ENCODE measurements at places on chromosomes 11 and 22.

DNA sequence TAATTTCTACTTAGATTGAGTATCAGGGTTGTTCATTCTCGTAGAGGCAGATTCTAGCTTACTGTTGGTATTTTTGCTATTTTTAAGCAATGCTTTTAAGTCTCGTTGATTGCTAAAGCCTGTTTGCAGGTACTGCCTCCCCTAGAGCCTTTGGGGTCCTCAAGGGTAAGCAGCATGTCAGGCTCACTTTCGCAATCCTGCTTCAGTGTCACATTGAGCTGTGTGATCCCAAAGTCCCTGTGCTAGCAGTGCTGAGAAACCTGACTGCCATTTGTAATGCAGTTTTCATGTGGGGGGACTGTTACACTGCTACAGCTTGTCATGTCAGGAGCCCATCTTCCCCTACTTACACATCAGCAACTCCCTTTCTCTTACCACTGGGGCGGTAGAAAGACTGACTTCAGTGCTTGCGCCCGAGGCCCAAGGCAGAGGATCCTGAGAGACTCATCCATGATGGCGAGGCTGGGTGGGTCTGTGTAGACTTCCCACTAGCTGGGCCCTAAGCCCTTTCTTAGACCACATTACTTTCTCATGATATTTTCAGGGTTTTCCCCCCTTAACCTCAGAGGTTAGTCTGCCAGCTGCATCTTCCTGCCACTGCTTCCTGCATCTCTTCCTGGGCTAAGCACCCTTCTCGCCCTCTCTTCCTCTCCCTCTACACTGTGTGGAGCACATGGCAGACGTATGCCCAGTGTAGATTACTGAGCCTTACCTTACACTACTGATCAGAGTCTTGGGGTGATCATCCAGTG is 40.8 kb upstream of the ST14 start:
- no peak for DNase-seq

GRCh38 chr11:43419460-43419859 is 60.7 kb downstream of the TTC17 start:
- peak; percentile 6 for DNase-seq

DNA sequence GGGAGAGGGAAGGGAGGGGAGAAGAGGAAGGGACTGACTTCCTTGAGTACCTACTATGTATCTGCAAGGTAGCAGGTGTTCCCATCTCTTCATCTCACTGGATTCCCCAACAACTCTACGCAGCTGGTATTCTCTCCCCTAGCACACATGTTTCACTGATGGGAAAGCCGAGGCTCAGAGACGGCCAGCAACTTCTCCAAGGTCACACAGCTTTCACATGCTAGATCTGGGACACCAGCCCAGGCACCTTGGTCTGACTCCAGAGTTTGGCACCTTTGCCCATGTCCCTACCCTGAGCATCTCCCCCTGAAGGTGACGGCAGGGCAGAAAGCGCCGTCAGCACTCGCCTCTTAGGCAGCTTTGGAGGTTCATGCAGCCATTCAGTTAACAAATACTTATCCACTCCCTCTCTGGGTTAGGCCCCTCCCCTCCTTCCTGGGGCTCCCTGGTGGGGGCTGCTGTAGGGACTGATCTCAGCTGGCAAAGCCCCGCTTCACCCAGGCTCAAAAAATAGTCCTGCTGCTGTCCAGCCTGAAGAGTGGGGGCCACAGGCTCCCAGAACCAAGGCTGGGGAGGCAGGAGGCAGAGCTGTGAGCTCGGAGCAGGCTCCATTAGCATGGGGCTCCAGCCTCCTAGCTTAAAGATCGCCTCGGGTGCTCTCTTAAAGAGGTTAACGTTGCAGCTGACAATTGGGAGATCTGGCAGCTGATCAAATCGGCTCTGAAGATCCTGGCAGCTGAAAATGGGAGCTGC is 79.4 kb downstream of the IGLL1 start:
- DNase-seq: no peak

GRCh38 chr11:87031433-87032170 is 6.1 kb upstream of the TMEM135 start:
- no peak for DNase-seq

DNA sequence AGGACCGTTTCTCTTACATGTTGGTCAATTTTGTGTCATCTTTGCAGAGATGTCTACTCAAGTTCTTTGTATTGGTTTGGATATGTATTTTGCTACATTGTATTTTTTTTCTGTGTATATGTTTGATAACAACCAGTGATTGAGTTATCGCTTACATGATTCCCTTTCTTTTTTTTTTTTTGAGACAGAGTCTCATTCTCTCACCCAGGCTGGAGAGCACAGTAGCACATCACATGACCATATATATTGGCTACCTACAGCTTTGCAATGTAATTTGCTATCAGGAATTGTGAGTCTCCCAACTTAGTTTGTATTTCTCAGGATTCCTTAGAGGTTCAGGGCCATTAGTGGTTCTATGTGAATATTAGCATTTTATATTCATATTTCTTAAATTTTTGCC is 59.5 kb downstream of the LRRC74B start:
- DNase-seq: no peak

- DNase-seq: no peak
Observed at GRCh38 chr11:25247336-25247735, 750.5 kb downstream of the LUZP2 start.

- DNase-seq: no peak
Observed at GRCh38 chr11:102240502-102240901, 76.8 kb upstream of the BIRC3 start.

GRCh38 chr11:131077340-131077739 is 161.1 kb upstream of the SNX19 start:
- no peak for DNase-seq

GRCh38 chr11:95661162-95661561 is 128.4 kb downstream of the FAM76B start:
- no peak for DNase-seq
